Tibial artery (tissue), 4 donors: ENCODE measurements at places on chromosomes 7 and 10.

GRCh38 chr7:315516-316265, 25.7 kb downstream of the FOXL3 start:
- DNase-seq = no peak

- DNase-seq = no peak
Measured at GRCh38 chr10:75179657-75180177, 30.9 kb upstream of the VDAC2 start.

DNA sequence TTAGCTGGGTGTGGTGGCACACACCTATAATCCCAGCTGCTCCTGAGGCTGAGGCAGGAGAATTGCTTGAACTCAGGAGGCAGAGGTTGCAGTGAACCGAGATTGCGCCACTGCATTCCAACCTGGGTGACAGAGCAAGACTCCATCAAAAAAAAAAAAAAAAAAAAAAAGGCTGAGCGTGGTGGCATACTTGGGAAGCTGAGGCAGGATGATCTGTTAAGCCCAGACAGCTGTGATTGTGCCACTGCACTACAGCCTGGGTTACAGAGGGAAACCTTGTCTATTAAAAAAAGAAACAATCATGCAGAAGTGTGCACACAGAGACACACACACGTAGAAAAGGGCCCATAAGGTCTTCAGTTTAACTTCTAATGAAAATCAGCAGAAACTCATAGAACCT, 150.6 kb downstream of the TPST1 start:
- no peak for DNase-seq

DNA sequence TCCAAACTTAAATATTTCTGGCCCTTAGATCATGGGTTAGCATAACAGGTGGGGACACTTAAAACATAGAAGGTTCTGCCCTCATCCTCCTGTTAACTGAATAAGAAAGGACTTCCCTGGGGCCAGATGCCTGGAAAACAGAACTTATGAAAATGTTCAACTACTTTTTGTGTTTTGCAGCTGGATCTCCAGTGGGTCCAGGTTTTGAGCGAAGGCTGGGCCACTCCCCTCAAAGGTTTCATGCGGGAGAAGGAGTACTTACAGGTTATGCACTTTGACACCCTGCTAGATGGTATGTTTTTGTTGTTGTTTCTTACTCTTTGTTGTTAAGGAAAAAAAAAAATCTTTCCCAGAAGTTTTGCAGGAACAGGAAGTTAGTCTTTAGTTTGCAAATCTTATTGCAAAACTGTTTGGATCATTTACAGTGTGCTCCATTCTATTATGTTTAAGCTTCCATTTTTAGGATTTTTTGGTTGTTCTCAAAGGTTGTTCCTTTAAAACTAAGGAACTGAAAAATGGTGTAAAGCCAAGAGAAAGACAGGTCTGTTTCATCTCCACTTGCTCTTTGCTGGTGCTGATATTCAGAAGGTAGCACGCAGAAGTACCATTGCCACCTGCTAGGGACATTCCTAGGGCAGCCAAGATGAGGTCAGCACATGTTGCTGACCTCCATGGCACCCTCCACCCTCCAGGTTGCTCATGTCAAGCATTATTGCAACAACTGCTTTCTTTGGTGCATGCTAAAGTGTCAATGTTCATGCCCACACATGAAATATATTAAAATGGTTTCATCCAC, 56.1 kb downstream of the PAPSS2 start:
- DNase-seq = no peak

DNA sequence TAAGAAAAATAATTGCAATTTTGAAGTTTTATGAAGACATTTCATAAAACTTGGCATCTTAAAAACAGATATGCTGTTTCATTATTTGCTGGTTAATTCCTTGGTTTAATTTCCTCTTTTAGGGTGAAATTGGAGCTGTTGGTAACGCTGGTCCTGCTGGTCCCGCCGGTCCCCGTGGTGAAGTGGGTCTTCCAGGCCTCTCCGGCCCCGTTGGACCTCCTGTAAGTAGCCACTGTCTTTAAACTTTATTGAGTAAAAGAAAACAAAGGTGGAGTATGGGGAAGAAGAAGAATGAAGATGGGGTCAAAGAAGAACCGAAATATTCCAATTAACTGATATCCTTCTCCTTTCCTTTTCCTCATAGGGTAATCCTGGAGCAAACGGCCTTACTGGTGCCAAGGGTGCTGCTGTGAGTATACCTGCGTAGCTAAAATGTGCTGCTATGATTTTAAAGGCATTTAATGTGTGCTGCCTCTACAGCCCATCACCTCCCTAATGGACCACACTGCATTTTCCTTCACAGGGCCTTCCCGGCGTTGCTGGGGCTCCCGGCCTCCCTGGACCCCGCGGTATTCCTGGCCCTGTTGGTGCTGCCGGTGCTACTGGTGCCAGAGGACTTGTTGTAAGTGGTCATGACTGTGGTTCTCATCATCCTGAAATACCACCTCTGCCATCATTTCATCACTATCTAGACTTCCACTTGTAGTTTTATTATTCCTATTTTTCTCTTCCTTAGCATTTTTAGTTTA, 14.7 kb downstream of the COL1A2 start:
- DNase-seq = no peak

- no peak for DNase-seq
Measured at GRCh38 chr7:35722054-35722849, 27.3 kb upstream of the HERPUD2 start.

- DNase-seq = no peak
Measured at GRCh38 chr7:135758531-135758932, 9.9 kb upstream of the FAM180A start.

DNA sequence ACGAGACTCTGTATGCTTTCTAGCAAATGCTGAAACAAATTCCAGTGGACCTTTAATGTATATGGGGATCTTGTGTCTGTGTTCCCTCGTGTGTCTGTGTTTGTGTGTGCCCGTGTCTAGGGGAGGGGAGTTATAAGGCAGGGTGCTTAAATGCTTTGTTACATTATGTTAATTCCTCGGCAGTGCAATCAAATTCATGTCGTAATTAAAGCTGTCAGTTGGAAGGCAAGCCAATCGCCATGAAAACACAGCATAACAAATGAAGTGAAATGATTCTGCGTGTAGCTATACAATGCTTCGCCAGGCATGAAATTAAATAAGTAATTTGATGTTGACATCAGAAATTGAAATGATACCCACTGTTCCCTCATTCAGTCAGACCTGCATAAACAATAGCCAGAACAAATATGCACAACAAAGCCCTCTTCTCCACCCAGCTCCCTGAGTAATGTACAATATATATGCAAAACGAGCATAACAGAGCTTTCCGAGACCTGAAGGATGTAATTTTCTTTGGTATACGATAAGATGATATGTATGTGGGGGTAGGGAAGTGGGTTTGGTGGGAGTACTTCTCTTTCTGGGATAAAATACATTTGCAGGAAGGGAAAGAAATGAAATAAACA, 534.1 kb downstream of the AUTS2 start:
- no peak for DNase-seq

- no peak for DNase-seq
Measured at GRCh38 chr10:44028384-44029137, 356.3 kb downstream of the CXCL12 start.

GRCh38 chr7:99828811-99829210, 998 bp downstream of the CYP3A43 start:
- DNase-seq = no peak

DNA sequence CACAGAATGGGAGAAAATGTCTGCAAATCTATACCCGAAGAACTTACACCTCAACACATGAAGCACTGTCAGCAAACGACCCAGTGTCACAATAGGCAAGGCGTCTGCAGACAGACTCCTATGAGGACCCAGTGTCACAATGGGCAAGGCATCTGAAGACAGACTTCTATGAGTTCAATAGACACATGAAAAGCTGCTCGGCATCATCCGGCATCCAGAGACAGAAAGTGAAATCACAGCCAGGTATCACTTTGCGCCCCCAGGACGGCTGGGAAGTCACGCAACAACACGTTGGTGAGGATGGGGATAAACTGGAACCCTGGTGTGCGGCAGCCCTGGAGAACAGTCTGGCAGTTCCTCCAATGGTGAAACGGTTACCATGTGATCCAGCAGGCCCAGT, 273.2 kb downstream of the ELFN1 start:
- no peak for DNase-seq

GRCh38 chr10:68330852-68331454, 911 bp upstream of the HNRNPH3 start:
- DNase-seq = peak; percentile 73

DNA sequence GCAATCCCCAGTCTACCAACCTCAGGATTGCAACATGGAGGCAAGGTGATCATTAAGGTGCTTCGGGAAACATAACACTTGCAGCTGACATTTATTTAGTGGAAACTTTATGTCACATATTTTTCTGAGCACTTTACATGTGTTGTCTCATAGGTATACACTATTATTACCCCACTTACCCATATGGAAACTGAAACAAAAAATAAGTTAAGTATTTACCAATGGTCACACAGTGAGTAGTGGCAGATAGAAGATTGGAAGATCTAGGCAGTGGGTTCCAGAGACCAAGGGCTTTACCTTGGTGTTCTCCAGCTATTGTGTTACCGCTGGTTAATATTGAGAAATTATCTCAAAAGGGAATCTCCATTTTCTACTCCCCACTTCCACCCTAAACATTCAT, 1279.1 kb upstream of the SORCS1 start:
- DNase-seq = no peak

DNA sequence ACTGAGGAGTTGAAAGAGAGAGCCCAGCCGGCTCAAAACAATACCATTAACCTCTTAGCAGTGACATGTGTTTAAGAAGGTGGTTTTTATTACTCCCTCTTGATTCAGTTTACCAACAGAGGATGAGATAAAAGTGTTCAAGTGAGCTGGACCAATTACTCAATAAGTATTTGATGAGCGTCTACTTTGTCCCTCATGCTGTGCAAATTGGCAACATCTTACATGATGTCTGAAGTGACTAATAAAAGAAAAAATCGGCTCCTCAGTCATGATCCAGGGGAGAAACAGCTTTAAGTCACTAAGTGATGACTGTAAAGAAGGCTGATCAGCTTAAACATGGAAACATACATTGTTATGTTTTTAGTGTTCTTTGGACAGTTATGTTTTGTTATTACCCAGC, 7.8 kb downstream of the WNT16 start:
- no peak for DNase-seq

- no peak for DNase-seq
Measured at GRCh38 chr7:72538856-72539255, 126.7 kb upstream of the CALN1 start.

GRCh38 chr10:63752318-63752717, 231.1 kb downstream of the REEP3 start:
- no peak for DNase-seq
